Foreskin keratinocyte (primary cell): ENCODE measurements at places on chromosomes 7 and 10. TPM values are rescaled to one million over a fixed set of nuclear protein-coding genes. Genes with fewer than 3 reads are reported as not detected.

DNA sequence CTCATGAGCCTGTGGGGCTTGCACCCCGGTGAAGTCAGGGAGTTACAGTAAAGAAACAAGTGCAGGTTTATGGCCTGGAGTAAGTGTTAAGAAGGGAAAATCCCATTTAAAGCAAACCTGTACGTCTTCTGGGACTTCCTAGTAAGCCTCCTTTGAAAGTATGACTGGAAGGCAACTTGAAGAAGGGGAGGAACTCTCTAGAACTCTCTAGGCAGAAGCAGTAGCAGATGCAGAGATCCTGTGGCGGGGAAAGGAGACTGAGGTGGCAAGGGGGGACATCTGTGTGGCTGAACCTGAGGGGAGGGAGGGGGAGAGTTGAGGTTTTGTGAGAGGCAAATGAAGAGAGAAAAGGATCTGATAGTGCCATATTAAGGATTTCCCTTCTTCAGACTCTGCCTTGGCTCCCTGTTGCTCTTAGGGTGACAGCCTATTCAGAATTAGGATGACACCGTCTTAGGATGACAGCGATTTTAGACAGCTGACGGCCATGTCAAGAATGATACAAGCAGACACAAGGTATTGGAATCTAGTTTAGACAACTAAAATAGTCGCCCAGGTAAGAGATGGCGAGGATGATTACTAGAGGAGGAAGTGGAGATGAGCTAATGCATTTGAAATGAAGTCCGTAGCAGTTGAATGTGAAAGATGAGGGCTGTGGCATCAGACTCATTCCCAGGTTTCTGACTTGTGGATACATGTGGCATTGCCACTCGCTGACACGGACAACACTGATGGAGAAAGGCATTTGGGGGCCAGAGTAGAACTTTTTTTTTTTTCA is 29.0 kb downstream of the CUL1 start:
- peak; percentile 88 for DNase-seq

DNA sequence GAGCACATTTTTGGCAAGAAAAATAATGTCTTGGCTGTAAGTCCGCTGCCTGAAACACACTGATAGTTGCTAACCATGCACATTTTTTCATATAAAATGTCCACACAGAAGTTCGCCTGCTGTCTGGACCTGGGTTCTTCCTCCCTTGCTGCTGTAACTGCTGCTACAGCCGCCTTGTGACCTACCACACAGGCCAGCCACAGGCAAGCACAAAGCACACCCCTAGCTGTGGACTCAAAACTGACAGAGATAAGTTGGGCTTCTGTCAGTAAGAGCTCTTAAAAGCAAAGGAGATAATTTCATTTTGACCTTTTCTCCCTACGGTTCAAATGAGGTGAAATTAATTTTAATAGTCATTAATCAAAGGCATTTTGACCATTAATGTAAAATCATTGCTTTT is 354.7 kb downstream of the OTUD1 start:
- no peak for DNase-seq

- no peak for DNase-seq
These were observed 35.4 kb downstream of the TSPAN14 start for GRCh38 chr10:80489371-80490112.

GRCh38 chr7:81903115-81903514 is 133.3 kb upstream of the HGF start:
- DNase-seq, result no peak

- no peak for DNase-seq
These were observed 1.1 kb upstream of the HOXA1 start for GRCh38 chr7:27096768-27097514.

HOXA11 gene
- 0.07 and 0.31 TPM in 2 replicates for total RNA-seq

DNA sequence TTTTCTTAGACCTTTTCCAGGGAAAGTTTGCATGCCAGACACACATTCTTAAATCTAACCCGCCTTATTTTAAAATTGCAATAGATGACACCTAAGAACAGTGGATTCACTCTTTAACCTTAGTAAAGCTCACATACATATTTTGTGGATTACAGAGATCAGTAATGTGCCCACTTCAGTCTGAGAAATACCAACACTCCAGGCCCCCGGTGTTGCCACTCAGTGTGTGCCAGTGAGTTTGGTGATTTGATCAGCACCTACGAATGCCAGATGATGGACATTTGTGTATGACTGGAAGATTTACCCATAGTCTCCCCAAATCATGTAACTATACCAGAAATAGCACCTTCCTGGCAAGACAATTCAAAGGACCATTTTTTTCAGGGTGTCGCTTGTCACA is 2.6 kb downstream of the LRRN3 start:
- DNase-seq, result no peak

DNA sequence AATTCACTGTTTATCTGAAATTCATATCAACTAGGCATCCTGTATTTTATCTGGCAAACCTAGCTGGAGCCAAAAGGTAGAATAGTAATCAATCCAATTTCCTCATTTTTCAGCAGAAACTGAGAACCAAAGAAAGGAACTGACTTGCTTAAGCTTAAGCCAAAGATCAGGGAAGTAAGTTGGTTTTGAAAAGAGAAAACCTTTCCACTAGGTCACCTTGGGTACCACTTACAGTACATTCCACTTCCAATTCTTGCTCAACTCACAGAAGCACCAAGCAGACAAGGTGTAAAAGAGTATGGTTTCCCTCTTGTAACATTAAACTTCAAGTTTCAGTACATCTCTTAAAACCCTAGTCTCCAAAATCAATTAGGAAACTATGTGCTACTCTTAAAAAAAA is 79.6 kb downstream of the ZFAND4 start:
- no peak for DNase-seq

GRCh38 chr10:12782537-12782936 is 219.0 kb downstream of the CCDC3 start:
- no peak for DNase-seq

DNA sequence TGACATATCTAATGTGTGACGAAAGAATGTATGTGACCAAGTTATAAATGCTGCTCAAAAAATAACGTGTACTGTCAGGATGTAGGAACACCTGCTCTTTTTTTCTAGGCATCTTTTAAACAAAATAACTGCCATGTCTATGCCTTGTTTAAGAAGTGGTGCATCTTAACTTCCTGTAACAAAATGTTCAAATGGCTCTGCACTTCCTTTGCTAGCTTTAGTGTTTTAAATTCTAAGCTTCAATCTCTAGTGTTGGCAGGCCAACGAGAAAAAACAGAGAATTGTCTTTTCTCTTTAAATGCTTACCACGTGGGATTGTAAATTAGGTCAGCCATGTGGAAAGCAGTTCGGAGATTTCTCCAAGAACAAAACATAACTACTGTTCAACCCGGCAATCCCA is 14.6 kb upstream of the PDSS1 start:
- no peak for DNase-seq

ATP6V0E2 gene
- 4.2 and 10.4 TPM in 2 replicates for total RNA-seq

DNA sequence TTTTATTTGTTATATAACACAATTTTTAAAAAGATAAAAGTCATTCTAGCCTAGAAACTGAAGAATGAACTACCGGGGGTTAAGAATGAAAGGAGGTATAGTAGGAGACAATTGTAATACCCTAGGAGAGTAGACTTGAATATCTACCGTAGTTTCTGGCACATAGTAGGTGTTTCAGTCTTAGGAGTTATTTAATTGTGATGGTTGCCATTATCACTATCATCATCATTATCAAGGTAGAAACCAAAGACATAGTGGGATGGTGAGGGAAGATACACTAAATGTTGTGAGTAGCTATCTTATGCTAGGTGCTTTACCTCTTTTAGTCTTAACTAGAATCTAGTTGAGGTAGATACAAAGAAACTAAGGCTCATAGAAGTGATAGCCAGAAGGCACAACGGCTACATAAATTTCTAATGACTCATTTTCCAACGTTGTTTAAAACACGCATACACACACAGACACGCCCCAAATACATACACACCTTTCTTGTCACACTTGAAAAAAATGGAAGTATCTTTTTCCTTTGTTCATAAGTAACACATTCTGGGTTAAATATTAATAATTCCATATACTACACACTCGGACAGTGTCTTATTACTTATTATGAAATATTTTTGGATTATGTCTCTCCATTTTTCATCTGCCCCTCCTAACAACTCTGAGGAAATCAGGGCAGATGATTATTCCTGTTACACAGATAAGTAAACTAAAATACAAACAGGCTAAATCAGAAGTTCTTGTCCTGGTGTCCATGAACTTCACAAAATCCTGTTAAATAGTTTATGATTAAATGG is 2.0 kb upstream of the ANLN start:
- peak; percentile 95 for DNase-seq

GTF2I gene
- 101 and 115 TPM in 2 replicates for total RNA-seq

- peak; percentile 22 for DNase-seq
These were observed 15.8 kb upstream of the LYZL2 start for GRCh38 chr10:30645340-30645827.

DNA sequence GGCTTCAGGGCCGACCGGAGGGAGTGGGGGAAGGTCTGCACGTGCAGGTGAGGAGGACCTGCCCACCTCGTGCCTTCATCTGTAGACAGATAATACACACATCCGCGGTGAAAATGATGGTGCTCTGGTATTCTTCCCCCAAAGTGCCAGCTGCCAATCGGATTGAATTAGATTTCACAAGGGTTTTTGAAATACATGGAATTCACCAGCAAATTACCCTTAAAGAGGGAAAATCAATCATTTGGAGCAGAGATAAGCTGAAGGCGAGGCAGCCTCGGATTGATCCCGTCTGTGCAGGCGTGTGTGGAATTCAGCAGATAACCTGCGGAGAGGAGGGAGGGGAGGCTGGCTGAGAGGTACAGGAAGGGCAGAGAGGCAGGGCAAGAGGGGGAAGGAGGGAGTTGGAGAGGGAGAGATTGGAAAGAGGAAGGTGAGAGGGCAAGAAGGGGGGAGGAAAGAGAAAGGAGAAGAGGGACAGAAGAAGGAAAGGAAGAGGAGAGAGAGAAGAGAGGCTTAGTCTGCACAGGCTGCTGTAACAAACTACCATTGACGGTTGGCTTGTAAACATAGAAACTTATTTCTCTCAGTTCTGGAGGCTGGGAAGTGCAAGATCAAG is 84.2 kb downstream of the C10orf105 start:
- DNase-seq, result no peak

GRCh38 chr7:65749039-65749438 is 123.8 kb upstream of the VKORC1L1 start:
- DNase-seq, result no peak

DNA sequence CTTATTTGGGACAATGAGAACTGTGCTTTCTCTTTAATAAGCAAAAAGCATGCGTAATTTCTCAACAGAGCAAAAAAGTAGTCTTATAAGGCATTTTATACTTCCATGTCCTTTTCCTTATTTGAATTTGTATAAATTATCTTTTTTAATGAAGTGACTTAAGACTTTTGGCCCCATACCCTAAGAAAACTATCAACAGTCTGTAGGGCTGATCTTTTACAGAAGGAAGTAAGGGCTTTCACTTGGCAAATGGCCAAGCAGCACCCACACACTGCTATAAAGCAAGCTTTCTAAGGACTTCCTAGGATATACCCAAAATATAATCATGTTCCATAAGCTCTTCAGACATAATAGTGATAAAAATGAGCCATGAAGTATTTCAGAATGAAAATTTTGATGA is 3.4 kb downstream of the CRPPA start:
- no peak for DNase-seq

DNA sequence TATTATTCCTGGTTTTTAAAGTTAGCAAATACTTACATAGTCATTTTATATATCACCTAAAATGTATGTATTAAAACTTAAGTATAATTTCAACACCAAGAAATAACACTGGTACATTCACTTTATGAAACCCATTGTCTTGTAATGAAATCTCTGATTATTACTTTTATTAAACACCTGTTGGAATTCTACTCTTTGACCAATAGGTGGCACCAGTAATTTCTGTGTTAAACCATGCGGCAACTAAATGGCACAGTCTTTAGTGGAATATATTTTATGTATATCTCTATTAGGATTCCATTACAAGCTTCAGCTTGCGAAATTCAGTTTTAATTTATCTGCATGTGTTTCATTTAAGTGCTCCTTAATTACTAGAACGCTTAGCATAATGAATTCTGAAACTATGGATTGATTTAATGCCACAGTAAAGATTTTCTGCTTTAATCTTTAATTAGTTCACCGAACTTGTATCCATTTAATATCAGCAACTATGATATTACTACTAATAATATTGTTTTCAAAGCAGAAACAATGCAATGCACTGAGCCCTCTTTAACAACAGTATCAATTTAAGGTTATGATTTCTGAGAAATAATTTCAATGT is 181.3 kb downstream of the MAGI2 start:
- DNase-seq, result no peak

DNA sequence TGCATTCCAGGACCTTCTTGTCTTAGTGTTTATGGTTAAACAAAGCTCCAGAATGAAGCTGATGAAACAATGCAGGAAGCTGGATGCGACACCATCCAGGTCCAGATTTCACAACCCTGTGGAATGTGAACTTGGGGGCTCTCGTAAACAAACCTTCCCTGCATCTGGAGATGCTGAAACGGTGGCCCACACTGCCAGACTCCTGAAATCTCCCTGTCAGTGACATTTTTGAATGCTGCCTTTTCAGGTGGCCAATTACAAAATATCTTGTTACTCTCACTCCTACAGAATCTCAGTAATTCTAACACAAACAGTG is 18.8 kb downstream of the VIPR2 start:
- DNase-seq, result no peak

DNA sequence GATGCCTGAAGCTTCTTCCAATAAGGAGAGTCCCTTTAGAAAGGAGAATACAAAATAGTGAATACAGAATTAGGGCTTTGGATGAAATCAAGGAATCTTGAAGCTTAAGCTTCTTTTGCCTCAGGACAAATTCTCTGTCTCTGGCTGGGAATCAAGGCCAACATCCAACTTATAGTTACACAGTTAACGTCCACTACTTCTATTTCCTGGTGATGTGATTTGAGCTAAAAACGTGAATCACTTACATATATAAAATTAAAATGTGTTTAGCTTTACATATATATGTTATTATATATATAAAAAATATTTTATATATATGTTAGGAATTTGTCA is 11.4 kb upstream of the INPP5F start:
- DNase-seq, result no peak

FBXO24 gene
- 0.27 and 0.49 TPM in 2 replicates for total RNA-seq

- DNase-seq, result no peak
These were observed 121.5 kb downstream of the TWIST1 start for GRCh38 chr7:18995811-18996426.

DNA sequence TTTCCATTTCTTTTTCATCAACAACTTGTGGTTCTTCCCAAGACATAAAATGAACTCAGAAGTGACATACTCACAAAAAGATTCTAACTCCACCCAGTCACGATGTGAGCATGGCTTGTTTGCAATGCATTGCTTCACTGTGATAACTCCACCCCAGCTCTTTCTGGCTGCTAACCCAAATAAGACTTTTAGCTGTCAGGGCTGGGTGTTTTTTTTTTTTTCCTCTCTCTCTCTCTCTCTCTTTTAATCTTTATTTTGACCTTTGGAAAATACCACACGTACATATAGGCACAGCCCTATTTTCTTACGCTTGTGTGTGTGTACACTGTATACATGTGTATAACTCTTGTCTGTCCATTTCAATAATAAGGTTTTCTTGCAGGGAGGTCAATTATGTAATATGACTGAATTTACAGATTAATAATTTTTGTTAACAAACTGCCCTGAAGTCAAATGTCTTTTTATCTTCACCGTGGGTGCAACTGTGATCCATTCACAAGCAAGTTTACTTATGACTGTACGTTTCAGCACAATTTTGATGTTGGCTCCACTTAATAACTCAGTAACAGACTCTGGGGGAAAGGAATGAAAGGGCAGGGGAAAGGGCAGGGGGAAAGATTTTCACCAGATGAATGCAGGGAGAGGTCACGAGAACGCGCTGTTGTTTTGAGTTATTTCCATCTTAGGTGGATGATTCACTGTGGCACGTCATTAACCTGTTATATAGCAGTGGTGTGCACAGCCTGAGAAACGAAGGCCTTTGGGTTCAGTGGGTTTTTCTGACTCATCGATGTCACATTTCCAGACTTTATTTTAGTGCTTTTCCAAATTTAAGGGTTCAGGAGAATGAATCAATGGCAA is 49.1 kb downstream of the APBB1IP start:
- DNase-seq, result peak; percentile 59
